ENCODE measurements at places on chromosomes 7 and 10.

- no peak for DNase-seq
Measured at GRCh38 chr7:81260152-81260551, 341.3 kb upstream of the SEMA3C start.

- DNase-seq, result no peak
Measured at GRCh38 chr10:22323538-22324305, 2.8 kb downstream of the BMI1 start.

DNA sequence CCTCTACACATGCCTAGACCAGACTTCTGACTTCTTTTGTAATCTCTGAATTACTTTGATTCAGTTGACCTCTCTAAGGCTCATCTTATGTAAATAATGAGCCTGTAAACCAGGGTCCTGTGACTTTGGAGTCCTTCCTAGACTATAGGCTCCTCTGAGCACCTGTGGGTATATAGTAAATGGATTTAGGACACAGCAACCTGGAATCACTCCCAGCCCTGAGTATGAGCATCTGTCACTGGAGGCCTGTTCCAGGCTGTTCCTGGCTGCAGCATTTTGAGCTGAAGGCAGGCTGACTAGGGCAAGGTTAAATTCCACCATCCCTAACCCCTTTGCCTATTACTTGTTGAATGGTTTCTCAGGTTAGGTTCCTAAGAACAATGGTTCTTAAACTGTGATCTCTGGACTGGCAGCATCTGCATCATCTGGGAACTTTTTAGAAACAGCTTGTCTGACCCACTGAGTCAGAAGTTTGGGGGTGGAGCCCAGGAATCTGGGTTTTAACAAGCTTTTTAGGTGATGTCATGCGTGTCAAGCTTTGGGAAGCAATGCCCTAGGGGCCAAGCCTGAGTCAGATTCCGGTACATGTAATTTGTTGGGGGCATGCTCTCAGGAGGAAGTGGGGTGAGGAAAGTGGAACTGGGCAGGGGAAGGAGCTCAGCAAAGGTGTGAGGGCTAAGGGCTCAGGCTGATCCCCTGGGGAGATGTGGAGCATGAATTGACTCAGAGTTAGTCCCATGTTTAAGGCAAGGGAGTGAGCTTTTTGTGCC lies 28.2 kb downstream of the MINDY4 start:
- DNase-seq, result no peak

DNA sequence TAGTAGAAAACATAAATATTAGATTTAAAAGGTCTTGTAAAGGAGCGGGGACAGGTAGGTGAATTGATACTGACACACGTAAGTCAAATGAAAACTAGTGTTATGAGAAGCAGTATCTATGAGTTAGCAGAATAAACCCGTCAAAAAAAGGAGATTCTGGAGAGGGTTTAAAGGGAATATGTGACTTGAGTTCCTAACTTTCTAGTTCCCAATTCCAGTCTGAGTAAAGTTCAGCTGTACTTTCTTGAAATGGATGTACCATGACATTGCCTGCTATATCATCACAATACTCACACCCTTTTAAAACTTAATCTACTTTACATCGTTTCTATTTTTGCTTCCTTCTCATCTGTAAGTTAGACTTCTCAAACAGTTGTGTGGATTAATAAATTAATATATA lies 122.2 kb downstream of the NRBF2 start:
- DNase-seq, result no peak

DNA sequence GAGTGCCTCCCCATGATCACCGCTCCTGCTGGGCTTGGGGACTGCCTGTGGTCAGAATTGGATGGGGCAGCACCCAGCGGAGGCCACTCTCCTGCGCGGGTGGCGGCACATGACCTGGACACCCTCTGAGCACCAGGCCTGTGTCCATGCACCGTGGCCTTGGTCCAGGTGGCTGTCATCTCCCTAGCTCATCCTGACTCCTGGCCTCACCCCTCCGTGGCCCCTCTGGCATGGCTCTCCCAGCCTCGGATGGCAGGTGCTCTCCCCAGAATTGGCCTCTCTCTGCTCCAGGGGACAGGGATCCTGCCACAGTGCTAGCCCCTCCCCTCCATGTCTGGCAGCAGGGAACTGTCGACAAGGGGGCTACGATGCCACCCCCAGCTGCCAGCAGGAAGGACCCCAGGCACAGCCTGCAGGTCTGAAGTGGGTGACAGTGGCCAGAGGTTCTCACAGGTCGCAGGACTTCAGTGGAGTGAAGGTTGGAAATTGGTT lies 37.2 kb upstream of the BTBD16 start:
- DNase-seq, result no peak

DNA sequence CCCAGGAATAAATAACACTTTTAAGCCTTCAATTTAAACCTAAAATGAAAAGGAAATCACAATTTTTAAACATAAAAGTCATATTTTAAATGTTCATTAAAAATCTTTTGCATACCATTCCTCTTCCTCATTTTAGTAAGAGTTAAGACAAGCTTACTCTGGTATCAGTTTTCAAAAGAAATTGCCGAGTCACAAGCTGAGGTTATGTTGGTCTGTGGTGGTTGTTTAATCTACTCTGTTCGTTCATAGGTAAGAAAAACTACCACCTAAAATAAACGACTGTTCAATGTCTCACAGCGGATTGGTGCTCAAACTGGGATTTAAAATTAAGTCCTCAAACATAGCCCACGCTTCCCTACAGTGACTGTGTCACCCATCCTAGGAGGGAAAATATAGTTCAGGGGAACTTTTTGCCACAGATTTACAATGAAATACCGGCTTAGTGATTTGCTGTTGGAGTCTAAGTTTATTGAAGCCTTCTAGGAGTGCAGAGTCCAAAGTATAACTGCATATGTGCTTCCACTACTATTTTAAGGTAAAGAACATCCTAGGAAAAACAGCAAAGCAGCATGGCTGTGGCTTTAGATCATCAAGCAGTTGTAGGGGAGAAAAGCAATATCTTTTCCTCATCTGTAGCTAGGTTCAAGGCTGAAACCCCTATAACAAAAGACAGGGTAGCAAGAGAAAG lies 61.1 kb downstream of the GNAT3 start:
- no peak for DNase-seq
